ENCODE measurements at places on chromosomes 16 and 17.
A peak's percentile ranks its signal among the peaks of the same experiment; 100 is the strongest.

- DNase-seq: no peak
Observed at GRCh38 chr16:63292036-63292435, 1255.8 kb upstream of the CDH8 start.

- DNase-seq: no peak
Observed at GRCh38 chr17:51124640-51125503, 4.2 kb upstream of the SPAG9 start.

DNA sequence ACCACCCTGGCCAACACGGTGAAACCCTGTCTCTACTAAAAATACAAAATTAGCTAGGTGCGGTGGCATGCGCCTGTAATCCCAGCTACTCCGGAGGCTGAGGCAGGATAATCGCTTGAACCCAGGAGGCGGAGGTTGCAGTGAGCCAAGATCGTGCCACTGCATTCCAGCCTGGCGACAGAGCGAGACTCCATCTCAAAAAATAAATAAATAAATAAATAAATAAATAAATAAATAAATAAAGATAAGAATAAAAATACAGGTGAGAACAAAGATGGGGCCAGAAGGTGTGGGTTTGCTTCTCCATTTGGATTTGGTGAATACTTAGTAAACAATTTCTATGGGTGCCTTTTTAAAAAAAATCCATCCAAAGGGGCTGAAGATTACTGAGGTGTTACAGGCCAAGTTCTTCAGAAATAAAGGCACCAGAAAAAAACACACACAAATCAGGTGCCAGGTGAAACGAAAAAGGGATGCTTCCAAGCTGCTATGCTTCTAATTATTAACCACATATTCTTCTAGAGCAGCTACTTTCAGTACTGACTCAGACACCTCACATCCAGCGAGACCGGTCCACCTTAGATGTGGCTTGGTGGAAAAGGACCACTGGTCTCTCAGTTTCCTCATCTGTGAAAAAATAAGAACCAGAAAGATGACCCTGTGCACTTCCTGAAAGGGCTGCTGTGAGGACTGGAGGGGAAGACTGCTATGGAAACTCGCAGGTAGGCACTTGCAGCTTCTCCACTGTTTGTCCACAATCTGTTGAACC lies 9.2 kb downstream of the GLYR1 start:
- DNase-seq: no peak

- DNase-seq: no peak
Observed at GRCh38 chr17:43679911-43680310, 18.2 kb upstream of the MEOX1 start.

- no peak for DNase-seq
Observed at GRCh38 chr17:37847811-37848331, 76.3 kb upstream of the TBC1D3K start.

- DNase-seq: no peak
Observed at GRCh38 chr16:84093879-84094270, 22.9 kb downstream of the MBTPS1 start.

DNA sequence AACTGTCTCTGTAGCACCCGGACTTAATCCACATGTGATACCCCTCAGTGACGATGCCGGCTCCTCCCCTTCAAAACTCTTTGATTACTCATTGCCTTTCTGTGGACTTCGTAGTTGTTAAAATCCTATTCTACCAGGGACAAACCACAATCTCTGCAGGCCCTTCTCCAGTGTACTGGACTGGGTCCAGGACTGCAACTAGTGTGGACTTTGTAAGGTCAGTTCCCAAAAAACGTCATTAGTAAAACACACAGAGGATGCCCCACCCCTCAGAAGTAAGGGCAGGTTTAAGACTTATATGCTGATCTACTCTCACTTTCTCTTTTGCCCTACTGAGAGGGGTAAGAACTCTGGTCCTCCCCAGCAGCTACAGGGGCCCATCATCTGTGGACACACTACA lies 10.5 kb upstream of the NUDT7 start:
- DNase-seq: no peak

GRCh38 chr17:33106525-33107165 lies 115.0 kb downstream of the SPACA3 start:
- no peak for DNase-seq

DNA sequence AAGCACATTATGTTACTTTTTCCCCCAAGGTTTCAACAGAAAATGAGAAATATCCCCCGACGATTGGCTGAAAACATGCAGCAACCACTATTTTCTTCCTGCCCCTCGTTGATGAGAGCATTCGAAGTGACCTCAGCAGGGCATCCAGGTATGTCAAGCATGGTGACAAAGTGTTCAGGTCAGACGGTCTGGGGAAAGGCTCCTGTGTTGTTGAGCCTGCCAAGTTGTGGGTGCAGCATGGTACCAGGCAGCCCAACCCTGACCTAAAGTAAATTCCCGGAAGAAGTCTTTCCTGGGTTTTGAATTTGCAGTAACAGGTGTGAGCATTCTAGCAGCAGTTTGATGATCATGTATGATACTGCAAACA lies 51.7 kb upstream of the SEC14L1 start:
- DNase-seq: peak; percentile 52

DNA sequence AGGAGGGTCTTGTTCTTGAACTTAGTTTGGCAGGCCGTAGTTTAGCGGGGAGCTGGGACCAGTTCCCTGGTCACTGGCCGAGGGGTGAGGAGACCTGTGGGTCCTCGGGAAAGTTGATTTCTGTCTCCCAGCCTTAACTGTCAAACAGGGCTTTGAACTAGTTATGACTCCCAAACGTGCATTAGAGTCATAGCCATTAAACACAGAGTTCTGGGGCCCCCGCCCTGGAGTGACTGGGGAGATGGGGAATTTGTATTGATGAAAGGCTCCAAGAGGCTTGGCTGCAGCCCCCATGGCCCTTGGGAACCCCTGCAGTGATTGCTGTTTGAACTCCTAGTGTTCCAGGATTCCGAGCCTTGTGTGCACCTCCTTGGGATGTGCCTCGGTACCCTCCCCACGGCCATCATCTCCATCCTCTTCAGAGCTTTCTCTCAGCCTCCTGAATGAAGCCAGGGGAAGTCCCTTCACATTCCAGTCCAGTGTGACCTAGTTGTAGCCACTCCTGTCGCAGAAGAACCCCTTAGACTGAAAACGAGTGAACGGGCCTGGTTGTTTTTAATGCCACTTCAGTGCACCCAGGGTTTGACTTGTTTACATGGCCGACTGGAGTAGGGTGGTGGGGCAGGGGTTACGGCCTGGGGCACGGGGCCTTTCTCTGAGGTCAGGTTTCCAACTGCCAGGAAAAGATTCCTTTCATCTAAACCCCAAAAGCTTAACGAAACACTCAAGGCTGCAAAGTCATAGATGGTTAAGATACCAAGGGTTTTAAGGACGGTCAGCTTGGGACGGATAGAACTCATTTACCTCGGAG lies 1.4 kb downstream of the MPRIP start:
- peak; percentile 49 for DNase-seq

- DNase-seq: peak; percentile 19
Observed at GRCh38 chr16:86874141-86874540, 295.8 kb downstream of the FOXL1 start.

DNA sequence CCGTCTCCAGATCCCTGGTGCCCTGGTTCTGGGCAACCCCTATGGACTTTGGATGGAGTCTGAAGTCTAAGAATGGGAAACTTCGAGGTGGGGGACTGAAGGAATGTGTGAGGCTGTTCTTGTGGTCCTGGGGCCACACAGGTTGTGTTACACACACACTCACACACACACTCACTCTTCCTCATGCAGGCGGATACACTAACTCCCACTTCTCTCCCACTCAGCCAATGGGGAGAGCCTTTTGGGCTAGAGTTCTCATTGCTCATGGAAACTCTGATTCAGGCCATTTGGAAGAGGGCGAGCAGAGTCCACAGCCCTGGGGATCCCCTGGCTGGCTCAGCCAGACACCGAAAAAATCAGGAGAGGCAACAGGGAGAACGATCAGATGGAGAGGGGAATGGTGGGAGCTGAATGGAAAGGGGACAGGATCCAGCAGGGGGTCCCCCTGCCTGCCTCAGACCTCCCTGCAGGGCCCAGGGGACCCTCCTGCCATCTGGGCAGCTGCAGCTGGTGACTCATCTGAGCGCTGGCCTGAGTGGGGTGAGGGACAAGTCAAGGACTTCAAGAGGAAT lies 9.1 kb downstream of the IGFBP4 start:
- no peak for DNase-seq

DNA sequence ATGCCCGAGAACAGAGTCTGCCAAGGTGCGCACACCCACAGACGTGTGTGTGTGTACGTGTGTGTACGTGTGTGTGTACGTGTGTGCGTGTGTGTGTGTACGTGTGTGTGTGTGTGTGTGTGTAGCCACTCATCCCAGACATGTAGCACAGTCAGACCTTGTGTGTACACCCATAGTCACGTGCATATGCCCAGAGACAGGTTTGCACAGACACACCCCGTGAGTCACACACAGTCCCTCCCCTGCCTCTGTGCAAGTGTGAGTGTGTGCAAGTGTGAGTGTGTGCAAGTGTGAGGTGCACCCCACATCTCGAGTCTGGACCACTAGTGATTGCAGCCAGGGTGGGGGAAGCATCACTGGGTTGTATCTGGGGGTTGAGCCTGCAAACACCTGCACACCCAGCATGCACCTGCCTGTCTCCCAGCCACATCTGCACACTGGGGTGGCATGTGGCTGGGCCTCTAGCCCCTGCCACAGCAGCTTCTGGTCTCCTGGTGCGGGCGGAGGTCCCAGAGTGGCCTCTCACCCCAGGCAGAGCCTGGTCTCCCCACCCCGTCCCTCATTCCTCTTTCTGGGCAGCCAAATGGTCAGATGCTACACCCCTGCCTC lies 23.6 kb downstream of the BAHCC1 start:
- no peak for DNase-seq

DNA sequence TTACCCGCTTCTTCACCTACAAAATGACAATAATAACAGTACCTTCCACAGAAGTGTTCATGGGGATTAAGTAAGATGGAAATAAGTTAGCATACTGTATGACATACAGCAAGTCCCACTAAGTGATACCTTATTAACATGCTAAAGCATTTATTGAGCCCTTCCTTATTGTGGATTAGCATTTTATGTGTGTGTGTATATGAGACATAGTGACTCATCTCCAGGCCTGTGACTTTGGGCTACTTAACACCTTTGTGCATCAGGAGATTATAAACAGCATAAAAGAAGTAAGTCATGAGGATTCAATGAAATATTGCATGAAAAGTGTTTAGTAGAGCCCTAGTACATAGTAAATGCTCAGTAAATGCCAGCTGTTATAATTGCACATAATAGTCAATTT lies 52.9 kb downstream of the CA10 start:
- no peak for DNase-seq

- no peak for DNase-seq
Observed at GRCh38 chr16:927406-927805, 43.4 kb downstream of the LMF1 start.

GRCh38 chr17:22273308-22273707 lies 581.0 kb downstream of the KCNJ18 start:
- no peak for DNase-seq

DNA sequence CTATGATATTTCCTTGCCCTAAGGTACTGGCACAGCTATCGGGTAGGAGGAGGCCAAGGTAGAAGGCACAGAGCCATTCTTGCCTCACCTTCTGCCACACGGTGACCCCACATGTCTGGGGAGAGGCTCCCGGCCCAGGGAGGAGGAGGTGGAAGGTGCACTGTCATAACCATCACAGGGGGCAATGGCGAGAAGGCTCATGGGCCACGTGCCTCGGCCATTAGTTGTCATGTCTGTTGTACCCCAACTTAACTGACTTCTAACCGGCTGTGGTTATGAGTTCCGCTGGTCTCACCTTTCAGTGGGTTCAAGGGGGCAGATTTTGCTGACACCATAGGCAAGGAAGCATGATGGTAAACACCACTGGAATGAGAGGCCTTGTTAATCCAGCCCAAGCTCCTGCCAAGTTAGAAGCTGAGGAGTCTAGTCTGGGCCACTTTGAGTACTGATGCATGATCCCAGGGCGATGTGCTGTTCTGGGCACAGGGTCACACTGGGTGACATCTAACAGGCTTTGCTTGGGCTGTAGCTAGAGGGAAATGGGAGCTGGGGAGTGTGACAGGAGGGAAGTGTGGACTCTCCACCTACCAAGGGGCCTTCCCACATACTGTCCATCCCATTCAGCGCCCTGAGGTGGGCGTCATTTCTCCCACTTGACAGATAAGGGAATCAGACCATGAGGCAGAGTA lies 39.6 kb downstream of the HLF start:
- no peak for DNase-seq

GRCh38 chr16:86383488-86384262 lies 126.7 kb upstream of the FOXF1 start:
- DNase-seq: no peak

GRCh38 chr16:71315269-71315668 lies 26.1 kb upstream of the CMTR2 start:
- no peak for DNase-seq

DNA sequence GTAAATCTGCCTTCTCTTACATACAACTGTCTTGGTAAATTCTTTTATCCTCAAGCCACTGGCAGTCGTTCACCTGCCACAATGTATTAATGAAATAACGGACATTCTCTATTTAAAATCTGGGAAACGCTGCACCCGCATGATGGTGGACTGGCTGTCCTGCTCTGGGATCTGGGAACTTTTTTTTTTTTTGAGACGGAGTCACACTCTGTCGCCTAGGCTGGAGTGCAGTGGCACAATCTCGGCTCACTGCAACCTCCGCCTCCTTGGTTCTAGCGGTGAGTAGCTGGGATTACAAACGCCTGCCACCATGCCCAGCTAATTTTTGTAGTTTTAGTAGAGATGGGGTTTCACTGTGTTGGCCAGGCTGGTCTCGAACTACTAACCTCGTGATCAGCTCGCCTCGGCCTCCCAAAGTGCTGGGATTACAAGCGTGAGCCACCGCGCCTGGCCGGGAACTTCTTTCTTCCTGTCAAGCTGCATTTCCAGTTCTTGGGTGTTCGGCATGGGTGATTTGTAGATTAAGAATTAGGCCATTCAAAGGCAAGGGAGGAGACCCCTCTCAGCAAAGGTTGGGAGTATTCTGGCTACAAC lies 28.3 kb downstream of the PRDM7 start:
- no peak for DNase-seq

GRCh38 chr17:76697702-76698465 lies 12.9 kb downstream of the MXRA7 start:
- peak; percentile 39 for DNase-seq

- no peak for DNase-seq
Observed at GRCh38 chr16:50585331-50585776, 37.2 kb downstream of the NKD1 start.

- no peak for DNase-seq
Observed at GRCh38 chr17:48194097-48194550, 86.6 kb downstream of the SNX11 start.

- DNase-seq: no peak
Observed at GRCh38 chr17:6365200-6365943, 69.5 kb downstream of the AIPL1 start.

- DNase-seq: no peak
Observed at GRCh38 chr16:79182616-79183015, 417.9 kb downstream of the MAF start.

DNA sequence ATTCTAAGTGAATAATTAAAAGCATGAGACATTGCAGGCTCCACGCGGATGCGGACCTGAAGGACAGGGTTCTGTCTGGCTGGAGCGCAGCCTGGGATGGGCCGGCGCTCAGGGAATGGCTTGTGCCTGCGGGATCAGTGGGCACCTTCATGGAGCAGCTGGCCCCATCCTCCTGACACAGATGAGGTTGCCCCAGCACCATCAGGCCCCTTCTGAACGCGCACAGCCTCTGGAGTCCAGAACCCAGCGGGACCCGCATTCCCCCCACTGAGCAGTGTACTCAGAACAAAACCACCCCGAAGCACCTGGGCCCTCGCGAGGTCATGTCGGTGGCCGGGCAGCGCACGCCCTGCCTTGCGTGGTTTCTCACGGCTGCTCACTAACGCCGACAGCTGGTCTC lies 70.5 kb upstream of the CHMP6 start:
- DNase-seq: no peak

GRCh38 chr17:39153599-39154051 lies 2.2 kb upstream of the PLXDC1 start:
- DNase-seq: peak; percentile 95

Data from erythroblast (primary cell).